ENCODE measurements at places on chromosomes 6 and 20.

GRCh38 chr20:59764037-59764436 lies 159.7 kb downstream of the PHACTR3 start:
- no peak for DNase-seq

DNA sequence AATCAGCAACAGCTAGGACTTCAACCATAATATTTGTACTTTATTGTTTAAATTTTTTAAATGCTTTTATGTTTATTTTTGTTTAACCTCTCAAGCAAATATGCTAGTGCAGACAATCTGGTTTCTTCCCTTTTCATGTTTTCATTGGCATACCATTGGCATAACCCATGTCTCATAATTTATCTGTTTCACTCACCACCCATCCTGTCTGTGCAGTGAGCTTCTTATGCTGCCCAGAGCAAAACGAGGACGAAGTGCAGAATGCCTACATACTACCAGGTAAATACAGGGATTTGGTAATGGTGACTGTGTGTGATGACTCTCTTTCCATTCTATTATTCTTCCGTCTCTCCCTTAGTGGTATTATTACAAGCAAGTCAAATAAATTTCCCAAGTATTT lies 361.4 kb upstream of the KCNQ5 start:
- DNase-seq = no peak

DNA sequence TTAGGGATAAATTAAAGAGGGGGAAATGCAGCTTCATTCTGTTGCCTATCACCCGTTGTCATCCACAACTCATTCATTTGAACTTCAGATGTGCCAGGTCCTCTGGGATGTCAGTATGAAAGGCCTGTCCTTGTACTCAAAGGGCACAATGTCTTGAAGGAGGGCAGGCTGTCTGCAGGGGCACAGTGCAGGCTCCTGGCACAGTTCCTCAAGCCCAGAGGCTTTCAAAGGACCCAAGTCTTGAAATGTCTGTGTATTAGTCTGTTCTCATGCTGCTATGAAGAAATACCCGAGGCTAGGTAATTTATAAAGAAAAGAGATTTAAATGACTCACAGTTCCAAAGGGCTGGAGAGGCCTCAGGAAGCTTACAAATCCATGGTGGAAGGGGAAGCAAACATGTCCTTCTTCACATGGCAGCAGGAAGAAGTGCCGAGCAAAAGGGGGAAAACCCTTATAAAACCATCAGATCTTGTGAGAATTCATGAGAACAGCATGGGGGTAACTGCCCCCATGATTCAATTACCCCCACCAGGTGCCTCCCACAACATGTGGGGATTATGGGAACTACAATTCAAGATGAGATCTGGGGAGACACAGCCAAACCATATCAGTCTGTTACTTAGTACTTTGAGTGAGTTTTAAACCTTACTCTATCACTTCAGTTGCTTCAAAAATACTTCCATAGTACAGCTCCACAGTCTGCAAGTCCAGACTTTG lies 9.4 kb downstream of the SNX9 start:
- DNase-seq = no peak

DNA sequence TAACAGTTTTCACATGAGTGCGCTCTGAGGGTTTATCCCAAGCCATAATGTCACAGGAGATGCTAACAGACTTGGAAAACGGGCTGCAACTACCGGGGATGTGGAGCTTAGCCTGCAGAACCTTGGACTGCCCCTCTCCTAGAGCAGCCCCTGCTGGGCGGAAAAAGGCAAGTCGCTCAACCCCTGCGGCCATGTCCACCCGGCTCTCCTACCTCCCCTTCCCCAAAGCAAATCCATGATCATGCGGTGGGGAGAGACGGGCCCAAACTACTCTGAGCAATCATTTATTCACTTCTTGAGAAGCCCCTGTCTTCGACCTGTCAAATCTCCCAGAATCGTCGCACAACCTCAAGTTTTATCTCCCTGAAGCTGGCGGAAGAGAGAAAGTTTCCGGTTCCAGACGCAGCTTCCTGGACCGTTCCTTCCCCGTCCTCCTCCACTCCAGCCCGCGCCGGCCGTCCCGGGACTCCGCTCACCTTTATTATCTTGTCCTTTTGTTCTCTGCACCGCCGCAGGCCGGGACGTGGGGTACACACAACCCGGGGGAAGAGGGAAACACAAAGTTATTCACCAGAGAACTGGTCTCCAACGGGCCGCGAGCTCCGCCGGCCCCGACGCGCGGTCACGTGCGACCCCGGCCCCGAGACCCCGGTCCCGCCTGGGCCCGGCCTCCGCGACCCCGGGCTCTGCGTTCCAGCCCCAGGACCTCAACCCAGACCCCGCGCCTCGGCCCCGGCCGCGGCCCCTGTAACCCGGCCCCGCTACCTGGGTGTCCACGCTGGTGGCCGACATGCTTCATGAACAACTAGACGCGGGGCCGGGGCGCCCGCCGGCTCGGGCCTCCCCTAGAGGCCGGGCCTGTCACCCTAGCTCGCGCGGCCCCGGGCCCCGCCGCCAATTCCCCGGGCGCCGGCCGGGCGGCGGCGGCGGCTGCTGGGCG lies 560 bp downstream of the YTHDF1 start:
- peak; percentile 72 for DNase-seq

DNA sequence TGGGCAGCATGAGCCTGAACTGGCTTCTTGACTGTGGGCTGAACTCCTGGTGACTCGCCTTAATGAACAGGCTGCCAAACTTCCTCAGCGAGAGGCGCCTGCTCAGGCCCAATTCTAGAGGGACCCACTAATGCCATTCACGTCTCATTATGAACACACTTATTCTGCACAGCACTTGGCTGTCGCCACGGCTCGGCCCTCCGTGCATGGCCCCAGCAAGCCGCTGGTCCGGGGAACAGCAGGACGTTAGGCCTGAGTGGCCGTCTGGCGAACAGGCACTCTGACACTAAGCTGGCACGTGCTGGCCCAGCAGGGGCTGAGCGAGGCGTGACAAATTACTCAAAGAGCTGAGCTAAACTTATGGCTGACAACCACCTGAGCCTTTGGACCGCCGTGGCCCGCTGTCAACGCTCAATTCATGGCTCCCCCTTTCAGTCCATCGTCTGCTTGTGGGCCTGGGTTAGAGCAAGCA lies 45.9 kb downstream of the INSM1 start:
- no peak for DNase-seq

- peak; percentile 72 for DNase-seq
These were observed 52.2 kb downstream of the FKBP1C start for GRCh38 chr6:63263444-63263843.

- DNase-seq = no peak
These were observed 85.9 kb upstream of the PCSK2 start for GRCh38 chr20:17140894-17141293.

GRCh38 chr6:17393892-17394631 lies 667 bp downstream of the CAP2 start:
- peak; percentile 54 for DNase-seq

DNA sequence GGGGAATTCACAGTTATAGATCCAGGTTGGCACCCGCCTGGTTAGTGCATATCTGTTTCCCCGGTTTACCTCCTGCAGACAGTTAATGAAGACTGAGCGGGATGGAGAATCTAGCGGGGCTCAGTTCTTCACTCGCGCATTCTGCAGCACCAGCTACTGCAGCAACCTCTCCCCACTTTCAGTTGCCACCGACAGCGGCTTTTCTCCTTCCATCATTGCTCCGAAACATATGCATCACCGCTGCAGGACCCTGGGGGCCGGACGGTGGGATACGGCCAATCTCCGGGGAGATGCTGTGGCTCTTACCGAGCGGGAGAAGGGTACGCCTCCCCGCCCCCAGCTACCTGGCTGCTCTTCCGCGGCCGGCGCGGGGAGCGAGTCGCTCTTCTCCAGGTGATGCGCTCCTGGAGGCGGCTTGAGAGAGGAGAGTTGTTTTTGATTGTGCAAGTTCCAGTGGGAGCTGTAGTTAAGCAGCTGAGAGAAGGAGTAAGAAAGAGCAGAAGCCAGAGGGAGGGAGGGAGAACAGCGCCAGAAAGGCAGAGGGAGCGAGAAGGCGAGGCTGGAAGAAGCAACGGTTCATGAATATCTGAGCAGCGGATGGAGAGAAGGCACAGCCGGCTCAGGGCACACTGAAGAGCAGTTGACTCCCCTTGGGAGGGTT lies at the start of gene SGK1:
SGK1 (minus strand) TSS at position 642 of the 661 bp plus-strand sequence. CDS start 652 bp downstream, outside the sequence.
- DNase-seq = peak; percentile 22

DNA sequence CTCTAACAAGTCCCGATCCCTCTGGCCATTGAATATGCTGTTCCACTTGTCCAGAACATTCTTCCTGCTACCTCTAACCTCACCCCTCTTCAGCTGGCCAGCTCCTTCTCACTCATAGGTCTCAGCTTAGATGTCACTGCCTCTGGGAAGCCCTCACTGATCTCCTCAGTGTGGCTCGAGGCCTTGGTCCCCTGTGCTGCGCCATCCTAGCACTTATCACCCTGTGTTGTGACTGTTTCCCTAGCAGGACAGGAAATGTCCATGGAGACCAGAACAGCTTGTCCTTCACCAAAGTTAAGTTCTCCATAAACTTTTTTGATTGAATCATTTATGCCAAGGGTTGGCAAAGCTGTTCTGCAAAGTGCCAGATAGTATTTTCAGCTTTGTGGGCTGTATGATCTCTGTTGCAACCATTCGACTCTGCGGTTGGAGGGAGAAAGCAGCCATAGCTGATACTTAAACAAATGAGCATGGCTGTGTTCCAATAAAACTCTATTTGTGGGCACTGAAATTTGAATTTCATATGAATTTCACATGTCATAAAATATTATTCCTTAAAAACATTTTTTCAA lies 6.5 kb upstream of the BNIP5 start:
- no peak for DNase-seq

GRCh38 chr6:167682546-167683027 lies 144.1 kb upstream of the AFDN start:
- no peak for DNase-seq

DNA sequence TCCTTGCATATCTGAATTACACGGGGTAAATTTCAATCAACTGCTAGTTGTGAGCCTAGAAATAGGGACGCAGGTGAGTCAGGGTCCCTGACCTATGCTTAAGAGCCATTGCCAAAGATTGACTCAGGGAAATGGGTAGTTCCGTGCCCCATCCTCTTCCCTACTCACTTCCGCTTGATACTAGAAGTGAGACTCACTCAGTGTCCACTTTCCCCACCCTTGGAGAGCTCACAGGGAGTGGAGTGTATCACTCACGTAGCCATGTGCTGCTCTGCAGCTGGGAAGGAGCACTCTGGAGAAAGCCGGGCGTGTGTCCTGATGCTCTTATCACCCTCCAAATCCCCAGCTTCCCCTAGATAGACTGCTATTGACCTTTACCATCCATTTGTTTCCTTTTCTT lies 543 bp upstream of the MUC22 start:
- no peak for DNase-seq

GRCh38 chr6:25599516-25600085 lies 52.4 kb upstream of the SCGN start:
- no peak for DNase-seq

DNA sequence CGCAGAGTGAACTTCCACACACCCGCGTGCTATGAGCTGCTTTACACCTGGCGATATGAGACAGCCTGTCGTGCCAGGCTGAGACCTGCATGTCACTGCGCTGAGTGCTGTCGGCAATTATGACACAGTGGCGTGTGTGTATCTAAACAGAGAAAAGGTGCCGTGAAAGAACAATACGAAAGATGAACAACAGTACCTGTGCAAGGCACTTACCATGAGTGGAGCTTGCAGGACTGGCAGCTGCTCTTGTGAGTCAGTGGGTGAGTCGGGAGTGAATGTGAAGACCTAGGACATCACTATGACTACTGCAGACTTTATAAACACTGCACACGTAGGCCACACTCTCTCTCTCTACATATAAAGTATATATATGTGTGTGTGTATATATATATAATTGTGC lies 68.5 kb upstream of the DUSP22 start:
- peak; percentile 23 for DNase-seq

GRCh38 chr20:62051546-62052255 lies 14.0 kb downstream of the TAF4 start:
- DNase-seq = no peak

DNA sequence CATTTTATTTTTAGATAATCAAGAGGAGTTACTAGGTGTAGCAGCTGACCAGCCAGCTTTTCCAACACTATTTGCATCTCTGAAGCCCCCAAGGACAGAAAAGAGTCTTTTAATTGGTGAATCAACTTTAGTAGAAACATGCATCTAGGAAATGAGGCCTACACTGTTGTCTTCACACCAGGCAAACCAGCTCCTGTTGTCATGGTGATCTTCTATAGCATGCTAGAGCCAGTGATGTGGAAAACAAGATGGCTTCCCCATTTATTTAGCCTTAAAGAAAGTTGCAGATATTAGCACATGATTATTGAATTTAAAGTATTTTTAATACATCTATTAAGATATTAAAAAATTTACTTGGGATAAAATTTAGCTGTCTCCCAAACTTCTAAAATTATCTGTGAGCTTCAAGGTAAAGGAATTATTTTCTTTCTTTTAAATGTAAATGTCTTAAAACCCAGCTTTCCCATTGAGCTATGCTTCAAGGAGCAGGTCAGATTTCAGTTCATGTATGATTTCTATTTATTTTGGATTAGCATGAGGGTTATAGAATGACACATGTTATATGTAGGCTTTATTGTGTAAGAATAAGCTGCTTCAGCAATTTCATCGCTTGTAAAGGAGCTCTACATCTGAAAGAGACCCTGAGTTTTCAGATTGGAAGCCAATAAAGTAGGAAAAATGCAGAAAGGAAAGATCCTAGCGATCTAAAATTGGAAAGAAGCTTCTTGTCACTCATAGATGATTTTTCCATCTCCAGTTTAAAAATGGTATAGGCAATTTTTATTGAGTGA lies 564.9 kb upstream of the CITED2 start:
- DNase-seq = peak; percentile 54

- DNase-seq = no peak
These were observed 75.1 kb downstream of the SNX5 start for GRCh38 chr20:17893445-17893844.

- DNase-seq = peak; percentile 53
These were observed 421.1 kb upstream of the AGPAT4 start for GRCh38 chr6:161694995-161695394.

DNA sequence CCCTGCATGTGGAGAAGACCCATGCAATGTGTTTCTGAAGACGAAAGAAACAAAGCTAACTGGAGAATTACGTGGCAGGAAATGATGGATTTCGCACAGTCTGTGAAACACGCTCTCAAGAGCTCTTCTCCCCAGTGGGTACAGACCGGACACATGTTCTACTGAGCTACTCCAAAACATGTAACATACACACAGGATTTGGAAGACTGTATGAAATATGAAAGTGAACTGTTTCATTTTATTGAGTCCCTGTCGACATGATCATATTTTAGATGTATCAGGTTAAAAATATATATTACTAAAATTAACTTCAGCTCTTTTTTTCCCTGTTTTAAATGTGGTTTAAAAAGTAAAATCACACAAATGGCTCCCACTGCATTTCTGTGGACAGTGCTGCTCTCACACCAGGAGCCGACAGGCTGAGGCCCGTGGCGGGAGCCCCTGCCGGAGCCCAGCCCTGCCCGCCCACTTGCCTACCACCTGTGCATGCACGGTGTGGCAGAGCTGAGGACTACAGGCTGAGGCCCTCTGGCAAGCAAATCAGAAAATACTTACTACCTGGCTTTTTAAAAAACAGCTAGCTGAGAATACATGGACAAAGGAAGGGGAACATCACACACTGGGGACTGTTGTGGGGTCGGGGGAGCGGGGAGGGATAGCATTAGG lies 58.9 kb upstream of the NXT1 start:
- no peak for DNase-seq

Measured in DMS53 (cell line).